ENCODE measurements at places on chromosomes 4 and X.
A peak's percentile ranks its signal among the peaks of the same experiment; 100 is the strongest.

GRCh38 chr4:41178372-41179370 is 35.7 kb downstream of the APBB2 start:
- DNase-seq = no peak

DNA sequence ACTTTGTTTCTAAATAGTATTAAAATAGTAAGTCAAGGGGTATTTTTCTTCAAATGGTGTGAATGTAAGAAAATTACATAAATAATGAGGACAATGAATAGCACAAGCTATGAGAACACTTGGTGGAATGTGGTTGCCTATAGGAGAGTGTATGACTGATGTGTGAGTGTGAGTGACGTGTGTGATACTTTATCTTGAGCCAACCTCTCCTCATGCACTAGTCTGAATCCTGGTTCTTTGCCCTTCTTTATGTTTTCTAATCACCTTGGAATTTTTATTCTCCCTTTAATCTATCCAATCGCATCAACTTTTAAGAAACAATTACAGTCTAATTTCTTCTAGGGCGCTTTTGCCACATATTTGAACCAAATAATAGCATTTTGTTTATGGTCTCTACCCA is 98.2 kb downstream of the YIPF7 start:
- no peak for DNase-seq

GRCh38 chr4:166422475-166422874 is 549.4 kb downstream of the TLL1 start:
- peak; percentile 5 for DNase-seq

DNA sequence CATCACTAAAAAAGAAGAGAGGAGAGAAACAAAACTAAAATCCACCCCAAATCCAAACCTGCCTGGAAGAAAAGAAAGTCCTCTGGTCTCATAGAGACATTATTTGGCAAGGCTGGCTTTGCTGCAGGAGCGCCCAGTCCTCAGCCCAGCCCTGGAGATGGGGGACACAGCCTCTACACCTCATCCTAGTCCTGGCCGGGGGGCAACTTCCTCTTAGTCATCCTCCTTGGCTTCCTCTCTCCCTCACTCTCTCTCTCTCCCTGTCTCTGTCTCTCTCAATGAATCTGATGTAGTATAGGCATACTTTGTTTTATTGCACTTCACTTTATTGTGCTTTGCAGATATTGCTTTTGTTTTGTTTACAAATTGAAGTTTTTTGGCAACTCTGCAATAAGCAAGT is 55.8 kb upstream of the MAGEB10 start:
- DNase-seq = no peak

DNA sequence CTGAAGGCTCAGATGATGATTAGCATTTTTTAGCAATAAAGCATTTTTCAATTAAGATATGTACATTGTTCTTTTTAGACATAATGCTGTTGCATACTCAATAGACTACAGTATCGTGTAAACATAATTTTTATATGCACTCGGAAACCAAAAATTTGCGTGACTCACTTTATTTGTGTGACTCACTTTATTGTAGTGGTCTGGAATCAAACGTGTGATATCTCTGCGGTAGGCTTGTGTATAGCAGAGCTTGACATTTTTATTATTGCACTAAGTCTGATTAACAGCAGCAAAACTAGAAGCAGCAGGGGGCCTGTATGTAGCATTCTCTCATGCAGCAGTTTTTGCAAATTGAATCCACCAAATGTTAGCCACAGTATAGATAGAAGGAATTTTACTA is 119.1 kb upstream of the PRDX4 start:
- no peak for DNase-seq

DNA sequence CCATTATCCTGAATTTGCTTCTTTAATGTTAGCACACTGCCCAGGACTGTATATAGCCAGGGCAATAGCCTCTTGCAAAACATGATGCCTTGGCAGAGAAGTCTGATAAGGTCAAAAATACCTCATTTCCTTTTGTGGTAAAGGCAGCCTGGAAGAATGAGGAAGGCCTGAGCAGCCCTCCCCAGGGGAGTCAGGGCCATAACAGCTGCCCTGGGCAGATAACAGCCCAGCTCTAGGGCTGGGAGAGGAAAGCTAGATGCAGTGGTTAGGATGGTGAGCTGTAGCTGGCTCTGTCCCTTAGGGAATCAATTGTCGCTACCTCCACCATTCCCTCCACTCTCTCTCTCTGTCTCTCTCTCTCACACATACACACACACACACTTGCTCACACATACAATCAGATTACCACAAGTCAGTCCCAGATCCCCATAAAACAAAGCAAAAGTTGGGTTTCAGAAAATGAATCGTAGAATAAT is 29.2 kb downstream of the EFHC2 start:
- no peak for DNase-seq

GRCh38 chr4:100063355-100063754 is 113.3 kb upstream of the H2AZ1 start:
- DNase-seq = no peak

- DNase-seq = no peak
These were observed 124.6 kb upstream of the ACSL4 start for GRCh38 chrX:109857584-109858228.

DNA sequence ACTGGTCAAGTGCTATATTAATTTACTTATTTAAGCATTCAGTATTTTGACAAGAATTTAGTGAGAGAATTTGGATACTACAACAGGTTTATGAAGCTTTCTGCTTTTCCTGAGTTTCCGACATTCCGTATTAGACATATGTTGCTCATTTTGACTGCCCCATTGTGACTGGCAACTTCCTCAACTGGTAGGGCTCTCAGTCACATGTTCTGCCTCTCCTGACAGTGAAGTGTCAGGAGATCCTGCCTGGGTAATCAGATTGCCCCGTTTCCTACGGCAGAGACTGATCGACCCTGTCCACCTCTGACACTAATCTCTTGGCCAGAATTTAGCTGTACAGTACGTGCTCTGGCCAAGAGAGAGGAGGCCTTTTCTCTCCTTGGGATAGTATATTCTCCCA is 49.5 kb downstream of the CLNK start:
- DNase-seq = no peak

DNA sequence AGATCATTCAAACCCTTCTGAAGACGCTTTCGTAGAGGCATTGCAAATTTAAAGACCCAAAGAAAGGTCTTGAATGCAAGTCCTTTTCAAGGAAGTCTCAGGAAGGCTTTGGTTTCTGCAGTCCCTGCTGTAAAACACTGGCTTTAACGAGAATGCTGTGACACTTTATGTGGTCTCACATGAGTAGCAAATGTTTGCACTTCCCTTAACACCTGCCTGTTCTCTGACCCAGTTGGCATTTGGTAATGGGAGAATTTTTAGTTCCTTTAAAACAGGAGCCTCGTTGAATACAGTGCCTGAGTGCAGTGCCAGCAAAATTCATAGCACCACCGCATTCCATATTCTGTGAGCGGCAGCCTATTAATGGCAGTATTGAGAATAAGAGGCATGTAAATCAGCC is 330.5 kb upstream of the PRKX start:
- no peak for DNase-seq

DNA sequence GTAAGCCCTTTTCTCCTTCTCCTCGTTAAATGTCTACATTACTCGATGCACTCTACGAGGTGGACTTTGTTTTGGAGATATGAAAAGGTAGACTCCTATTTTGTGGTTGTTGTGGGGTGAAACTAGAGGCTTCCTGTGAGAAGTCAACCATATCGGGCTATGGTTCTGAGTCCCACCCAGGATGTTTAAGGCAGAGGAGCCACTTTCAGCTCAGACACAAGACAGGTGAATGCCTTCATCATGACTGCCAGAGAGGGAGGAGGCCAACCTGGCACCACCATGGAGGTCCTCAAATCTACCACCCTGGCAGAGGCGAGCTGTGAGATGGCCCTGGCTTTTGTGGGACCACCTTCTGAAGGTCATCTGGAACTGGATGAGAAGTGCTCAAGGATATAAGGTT is 154.4 kb upstream of the KLF3 start:
- no peak for DNase-seq

DNA sequence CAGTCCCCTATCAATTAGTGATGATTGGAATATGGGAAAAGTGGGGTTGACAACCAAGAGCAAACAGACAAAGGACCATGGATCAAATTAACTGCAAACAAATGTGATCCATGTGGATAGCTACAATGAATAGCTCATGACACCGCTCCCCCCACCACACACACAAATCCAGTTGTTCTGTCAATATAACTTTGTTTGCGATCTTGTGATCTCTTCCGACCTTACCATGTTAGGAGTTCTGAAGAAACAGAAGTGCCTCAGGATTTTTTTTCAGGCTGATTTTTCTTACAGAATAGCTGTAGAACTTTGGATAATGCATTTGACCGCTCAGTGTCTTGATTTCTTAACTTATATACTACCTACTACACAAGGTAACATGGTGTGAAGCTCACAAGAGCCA is 116.6 kb downstream of the SH2D1A start:
- DNase-seq = no peak

- no peak for DNase-seq
These were observed 163.6 kb upstream of the MAP3K15 start for GRCh38 chrX:19678941-19679340.

DNA sequence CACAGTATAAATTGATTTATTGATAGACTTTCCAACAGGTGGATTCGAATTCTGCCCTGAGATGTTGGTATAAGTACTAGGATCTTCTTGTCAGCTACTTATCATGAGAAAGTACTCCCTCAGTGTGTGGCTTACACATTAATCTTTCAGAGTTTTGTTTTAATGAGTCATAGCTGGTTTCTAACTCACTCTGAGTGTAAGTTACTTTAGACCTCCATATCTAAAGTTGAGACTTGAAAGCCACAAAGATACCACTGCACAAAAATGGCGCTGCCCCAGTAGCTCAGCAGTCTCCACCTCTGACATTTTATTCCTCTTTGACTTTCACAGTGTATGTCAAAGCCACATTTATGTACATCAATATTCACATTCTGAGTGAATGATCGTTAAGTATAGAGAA is 318.5 kb downstream of the ARAP2 start:
- no peak for DNase-seq

DNA sequence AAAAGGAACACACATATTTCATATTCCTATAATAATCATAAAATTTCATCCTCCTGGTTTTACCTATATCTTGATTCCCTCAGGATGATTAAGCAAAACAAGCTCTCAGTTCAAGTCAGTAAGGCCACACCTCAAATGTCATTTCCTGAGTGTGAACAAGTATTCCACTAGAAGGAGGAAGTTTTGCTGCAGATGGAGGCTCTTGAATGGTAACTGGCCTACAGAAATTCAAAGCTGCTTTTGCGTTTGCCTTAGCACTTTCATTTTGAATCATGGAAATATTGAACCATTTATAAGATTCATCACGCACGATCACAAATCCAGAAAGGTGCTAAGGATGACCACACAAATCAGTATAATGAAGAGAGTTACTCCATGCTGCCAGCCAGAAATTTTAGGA is 254.4 kb upstream of the CXXC4 start:
- DNase-seq = no peak

GRCh38 chr4:385934-386707 is 48.5 kb downstream of the ZNF141 start:
- DNase-seq = no peak

DNA sequence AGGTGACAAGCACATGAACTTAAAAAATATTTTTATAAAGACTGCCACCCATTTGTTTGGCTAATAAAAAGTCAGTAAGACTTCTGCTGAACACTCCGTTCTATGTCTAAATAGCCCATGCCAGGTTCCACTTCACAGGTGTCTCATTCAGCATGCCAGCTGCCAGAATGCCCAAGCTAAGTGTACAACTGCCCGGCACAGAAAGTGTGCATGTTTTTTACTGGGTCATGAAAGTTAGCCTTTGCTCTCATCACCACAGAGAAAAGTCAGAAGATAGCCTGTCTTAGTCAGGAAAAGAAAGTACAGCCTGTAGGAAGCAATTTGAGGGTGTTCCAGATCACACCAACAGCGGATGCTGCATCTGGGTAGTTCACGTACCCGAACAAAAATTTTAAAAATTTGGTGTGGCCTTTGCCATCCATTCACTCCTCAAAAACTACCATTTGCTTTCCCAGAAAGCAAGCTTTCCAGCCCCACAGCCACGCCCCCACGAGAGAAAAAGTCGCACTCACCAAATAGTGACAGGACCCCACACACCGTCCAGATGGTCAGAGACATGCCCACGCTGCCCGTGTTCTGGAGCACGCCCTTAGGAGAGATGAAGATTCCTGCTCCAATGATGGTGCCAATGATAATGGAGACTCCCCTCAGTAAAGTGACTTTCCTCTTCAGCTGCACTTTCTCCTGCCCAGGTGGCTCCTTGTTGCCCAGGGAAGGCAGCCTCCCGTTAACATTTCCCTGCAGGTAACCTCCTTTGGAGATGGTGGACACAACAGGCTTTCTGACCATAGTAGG is 671 bp downstream of the SLC7A11 start:
- no peak for DNase-seq

GRCh38 chr4:99518601-99519295 is 7.9 kb downstream of the C4orf17 start:
- DNase-seq = no peak

DNA sequence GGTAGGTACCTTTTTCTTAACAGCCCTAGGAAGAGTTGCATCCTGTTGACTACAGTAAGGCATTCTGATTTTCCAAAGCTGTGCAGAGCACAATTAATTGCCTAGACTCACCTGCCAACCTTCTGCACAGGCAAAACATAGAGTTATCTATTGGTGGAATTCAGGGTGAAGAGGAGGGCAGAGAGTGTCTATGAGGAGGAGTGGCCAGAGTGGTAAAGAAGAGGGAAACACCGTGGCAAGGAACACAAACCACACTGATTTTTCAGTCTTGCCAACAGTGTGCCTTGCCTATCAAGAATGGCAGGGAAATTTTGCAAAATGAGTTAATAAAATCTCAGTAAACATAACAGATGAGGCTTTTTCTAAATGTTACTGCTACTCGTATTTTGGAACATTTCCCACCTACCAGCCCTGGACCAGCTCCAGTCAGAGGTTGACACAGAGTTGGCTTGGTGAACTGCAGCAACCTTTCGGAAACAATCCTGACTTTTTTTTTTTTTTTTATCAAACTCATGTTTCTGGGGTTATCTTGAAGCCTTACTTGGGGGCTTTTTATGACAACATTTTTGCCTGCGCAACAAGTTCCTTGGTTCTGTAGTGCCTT is 67.9 kb upstream of the CAPN6 start:
- no peak for DNase-seq

DNA sequence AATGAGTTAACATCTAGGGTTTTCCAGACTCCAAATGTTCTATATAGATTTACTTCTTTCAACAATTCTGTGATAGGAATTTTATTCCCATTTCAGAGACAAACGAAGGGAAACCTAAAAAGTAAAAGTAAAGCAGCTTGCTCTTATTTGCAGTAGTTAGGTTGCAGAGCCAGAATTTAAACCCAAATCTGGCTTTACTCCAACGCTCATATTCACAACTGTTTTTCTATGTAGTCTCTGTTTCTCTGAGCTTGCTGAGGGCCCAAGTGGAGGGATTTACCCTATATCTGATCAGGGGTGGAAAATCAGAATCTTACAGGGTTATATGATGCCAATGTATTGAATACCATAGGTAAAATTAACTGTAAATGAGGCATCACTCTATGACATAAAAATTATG is 599.1 kb upstream of the GRIA3 start:
- DNase-seq = no peak

Data from keratinocyte (primary cell).